Activated CD8-positive, alpha-beta T cell treated with anti-CD3 and anti-CD28 coated beads, Interleukin-2, amount 10 ng/mL, durations not matched to agents 7 days and 5 days (primary cell): ENCODE measurements at places on chromosomes 1 and 21. TPM values are rescaled to one million over a fixed set of nuclear protein-coding genes. Genes with fewer than 3 reads are reported as not detected.

DNA sequence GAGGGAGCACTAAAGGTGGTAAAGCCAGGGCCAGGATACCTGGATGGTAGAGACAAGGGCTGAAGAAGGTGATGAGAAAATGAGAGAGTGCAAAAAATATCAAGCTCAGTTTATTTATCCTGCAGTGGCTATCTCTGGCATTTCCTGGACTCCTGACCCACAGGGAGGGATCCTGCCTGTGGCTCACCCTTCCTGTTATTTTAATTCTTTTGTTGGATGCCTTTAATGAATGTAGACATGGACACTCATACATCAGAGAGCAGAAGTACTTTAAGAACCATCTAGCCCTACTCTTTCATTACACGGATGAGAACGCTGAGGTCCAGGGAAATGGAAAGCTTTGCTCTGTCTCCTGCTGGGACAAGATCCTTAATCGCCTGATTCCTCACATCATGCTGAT is 20.6 kb downstream of the JUN start:
- DNase-seq: no peak
- H3K4me3 ChIP-seq: no peak overlapping the region
- H3K36me3 ChIP-seq: no peaks in the 10 kb centered on the region
- no peak overlapping the region for H3K27ac ChIP-seq
- H3K4me1 ChIP-seq: no peaks in the 10 kb centered on the region

DNA sequence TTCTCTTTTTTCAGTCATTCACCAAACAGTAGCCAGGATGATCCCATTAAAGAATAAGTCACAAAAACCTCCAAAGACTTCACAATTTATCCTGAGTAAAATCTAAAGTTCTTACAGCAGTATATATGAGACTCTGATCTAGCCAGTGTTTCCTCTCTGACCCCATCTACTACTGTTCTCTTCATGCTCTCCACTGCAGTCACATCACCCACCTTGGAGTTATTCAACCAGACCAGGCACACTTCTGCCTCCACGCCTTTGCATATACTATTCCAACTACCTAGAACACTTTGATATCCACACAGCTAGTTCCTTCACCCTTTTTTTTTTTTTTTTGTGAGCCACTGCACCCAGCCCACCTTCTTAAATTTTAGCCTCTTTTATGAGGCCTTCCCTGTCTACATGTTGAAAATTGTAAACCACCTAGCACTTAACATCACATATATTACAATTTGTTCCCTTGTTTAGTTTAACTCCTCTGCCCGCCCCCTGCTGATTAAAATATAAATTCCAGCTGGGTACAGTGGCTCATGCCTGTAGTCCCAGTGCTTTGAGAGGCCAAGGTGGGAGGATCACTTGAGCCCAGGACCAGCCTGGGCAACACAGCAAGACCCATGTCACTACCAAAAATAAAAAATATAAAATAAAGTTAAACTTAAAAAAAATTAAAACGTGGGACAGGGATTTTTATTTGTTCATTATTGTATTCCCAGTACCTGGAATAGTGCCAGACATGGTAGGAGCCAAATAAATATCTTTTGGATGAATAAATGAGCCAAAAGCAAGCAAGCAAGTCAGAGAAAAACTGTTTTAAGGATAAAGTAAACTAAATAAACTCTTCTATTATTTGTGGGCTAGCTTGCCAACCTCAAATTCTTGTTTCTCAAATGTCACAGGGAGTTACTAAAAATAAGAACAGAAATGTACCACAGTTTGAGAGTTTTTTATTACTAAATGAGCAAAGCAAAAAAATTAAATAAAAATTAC is 35.2 kb upstream of the MUTYH start:
- H3K4me3 ChIP-seq: no peak overlapping the region
- H3K27ac ChIP-seq: no peak overlapping the region
- no peak for DNase-seq
- H3K27me3 ChIP-seq: no peaks in the 10 kb centered on the region
- H3K4me1 ChIP-seq: peaks cover 4% of the 10 kb centered on the region

GJC2 gene
- 4.1 TPM for total RNA-seq

ANGPTL3 gene
- total RNA-seq: not detected

GRCh38 chr1:21524686-21525339 is 15.6 kb downstream of the ALPL start:
- DNase-seq: no peak
- H3K27me3 ChIP-seq: peaks cover 2% of the 10 kb centered on the region
- no peak overlapping the region for H3K27ac ChIP-seq
